CD4-positive, alpha-beta T cell treated with Interleukin-6 for 4 hours (primary cell): ENCODE measurements at places on chromosomes 1 and 21.

- peak; percentile 73 for DNase-seq
Observed at GRCh38 chr1:244801246-244801645, 34.2 kb upstream of the COX20 start.

DNA sequence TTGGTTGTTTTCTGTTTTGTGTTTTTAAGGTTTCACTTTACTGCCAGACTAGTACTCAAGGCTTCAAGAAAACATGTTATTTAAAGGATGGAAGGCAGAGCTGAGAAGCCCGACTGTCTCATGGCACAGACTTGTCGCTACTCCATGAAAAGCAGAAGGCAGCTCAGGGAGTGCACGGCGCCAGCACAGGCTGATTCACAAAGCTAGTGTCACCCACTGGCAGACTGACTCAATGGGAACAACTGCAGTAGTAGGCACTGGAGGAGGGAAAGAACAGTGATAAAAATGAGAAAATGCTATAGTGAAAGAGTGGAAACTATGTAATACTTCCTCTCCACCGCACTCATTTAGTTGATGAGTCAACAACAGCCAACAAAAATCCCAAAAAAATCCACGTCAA is 14.7 kb downstream of the HSF2BP start:
- DNase-seq = no peak

- no peak for DNase-seq
Observed at GRCh38 chr1:236762410-236762809, 32.7 kb upstream of the MTR start.

DNA sequence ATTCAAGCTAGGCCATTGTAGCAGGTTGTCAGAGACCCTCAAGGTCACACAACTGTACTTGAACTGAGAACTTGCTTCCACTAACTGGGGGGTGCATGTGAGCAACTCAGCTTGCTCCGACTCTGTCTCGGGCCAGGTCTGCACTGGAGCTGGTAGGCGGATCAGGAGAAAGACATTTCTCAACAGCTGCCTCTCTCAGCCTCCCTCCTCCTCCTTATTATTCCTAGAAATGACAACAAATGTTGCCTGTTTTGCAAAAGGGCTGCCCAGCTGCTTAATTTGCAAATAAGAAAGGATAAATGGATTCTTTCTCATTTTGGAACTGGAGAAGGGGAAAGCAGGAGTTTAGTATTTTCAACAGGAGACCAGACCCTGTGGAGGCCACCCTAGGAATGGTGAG is 140.5 kb downstream of the RHOU start:
- no peak for DNase-seq

DNA sequence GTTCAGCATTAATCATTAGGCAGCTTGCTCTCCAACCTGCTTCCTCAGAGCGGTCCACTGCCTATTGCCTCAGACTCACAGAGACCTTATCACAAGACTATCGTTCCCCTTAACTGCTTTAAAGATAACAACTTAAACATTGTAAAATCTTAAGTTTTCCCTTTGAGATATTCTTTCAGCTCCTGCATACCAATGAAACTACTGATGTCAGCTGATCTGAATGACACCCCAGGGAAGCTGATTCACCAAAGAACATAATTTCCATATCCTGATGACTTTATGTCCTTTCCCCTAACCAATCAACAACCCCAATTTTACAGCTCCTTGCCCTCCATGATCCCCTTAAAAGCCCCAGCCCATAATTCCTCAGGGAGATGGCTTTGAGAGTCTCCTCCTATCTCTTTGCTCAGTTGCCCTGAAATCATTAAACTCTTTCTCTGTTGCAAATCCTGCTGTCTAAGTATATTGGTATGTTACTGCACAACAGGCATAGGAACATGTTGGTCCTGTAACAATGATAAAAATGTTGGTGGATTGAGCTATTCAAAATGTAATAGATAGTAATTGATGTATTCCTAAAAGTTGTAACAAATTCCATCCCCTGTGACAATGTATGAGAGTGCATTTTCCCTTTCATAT is 621.4 kb upstream of the RGS18 start:
- no peak for DNase-seq

DNA sequence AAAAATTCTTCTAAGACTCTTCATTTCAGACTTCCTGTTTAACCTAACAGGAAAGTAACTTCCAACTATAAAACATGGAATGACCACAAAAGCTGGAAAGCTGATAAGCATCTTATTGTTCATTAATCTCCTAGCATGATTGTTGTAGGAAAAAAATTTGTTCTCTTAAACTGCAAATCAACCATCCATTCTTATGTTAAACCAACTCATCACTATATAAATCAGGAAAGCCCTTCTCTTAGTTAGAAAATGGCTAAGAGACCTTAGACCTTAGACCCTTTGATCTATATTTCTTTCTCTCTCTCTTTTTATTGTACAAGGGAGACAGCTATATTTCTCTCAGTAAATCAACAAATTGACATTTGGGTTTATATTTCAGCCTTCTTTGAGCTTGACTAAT is 101.4 kb downstream of the UBE2U start:
- no peak for DNase-seq

DNA sequence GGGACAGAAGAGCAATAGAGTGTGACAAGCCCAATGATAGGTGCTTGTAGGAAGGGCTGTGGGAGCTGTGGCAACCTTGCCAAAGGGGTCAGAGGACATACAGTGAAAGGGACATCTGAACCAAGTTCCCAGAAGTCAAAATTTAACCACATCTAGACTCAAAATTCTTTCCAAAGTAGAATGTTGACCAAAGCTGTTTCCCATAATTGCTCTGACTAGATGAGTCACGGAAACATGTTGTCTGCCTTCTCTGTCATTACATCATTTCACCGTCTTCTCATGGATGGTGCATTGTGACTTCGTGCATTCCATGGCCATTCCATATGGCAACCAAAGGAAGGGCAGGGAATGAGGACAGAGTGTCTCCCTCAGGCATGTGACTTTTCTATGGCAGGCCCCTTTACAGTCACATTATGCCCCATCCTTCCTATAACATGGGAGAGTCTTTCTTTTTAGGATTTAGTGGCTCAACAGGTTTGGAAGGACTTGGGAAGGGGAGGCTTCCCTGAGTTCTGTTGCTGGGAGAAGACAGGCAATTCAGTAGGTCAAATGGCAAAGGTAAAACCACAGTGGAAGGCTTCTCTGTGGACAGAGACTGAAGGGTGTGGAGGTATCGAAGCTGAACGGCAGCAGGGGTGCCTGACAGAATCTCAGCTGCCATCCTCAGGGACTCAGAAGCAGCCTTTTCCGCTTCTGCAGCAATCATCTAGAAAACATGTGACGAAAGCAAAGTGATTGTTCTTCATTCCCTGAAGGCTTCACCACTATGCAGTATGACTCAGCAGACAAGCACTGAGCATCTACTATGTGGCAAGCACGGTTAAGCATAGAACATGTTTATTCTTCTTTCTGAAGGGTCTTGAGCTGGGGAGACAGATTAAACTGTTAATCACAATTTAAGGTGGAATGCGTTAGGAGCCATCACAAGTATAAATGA is 24.7 kb downstream of the NPHS2 start:
- no peak for DNase-seq

DNA sequence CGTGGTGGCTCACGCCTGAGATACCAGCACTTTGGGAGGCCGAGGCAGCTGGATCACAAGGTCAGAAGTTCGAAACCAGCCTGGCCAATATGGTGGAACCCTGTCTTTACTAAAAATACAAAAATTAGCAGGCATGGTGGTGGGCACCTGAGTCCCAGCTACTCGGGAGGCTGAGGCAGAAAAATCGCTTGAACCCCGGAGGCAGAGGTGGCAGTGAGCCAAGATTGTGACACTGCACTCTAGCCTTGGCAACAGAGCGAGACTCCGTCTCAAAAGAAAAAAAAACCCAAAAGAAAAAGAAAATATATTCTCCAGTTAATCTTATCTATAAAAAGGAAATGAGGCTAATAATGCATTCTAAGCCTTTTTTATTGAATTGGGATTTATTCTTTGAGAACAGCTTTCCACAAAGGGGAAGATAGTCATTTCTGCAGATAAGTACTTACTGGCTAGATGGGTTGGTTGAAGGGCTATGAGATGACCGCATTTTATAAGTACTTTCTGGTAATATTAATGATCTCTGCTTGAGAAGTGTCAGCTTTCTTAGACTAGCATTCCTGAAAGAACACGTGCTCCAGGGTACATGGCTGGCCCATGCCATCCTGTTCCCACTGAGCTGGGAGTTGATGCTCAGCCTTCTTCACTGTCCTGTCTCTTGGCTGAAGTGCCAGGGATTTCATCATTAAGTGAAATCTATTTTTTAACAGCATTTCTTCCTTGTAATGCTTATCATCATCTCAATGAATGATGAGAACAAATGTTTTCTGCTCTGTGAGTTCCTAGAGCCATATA is 57.9 kb downstream of the SASS6 start:
- DNase-seq = no peak

GRCh38 chr1:234781241-234782065 is 171.5 kb upstream of the IRF2BP2 start:
- DNase-seq = no peak

DNA sequence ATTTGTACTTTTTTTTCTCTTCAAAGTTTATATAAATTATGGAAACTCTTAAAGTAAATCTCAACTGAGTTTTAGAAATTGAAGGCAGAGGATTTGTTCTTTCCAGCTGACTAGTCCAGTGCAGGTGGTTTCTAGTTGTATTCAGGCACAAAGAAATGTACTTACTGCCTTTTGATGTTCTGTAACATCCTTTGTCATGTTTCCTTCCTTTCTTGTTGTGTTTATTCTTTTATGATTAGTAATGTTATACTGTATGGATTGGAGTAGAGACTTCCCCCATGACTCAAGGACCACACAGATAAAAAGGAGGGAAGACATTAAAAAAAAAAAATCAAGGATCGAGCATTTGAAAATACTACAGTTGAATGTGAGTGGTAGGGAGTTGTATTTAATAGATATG is 8.0 kb downstream of the HIPK1 start:
- no peak for DNase-seq

GRCh38 chr21:28791595-28792282 is 200.9 kb downstream of the LTN1 start:
- DNase-seq = no peak

- DNase-seq = no peak
Observed at GRCh38 chr1:205192287-205192686, 19.2 kb downstream of the DSTYK start.

GRCh38 chr1:50328552-50328951 is 94.7 kb downstream of the DMRTA2 start:
- DNase-seq = no peak

DNA sequence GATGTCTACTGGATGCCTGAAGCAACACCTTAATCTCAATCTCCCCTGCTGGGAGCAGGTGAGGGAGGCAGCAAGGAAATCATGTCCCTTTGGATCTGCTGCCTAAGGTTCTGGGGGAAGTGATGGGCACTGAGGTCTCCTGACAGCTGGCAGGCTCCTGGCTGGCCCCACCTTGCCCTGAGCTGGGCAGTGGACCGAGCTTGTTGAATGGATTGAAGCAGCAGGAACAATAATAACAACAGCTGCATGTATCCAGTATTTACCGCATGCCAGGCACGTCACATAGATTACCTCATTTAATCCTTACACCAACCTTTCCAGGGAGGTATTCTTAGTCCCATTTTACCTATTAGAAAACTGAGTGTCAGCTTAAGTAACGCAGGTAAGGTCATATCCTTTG is 133.9 kb downstream of the PLXNA2 start:
- DNase-seq = no peak

DNA sequence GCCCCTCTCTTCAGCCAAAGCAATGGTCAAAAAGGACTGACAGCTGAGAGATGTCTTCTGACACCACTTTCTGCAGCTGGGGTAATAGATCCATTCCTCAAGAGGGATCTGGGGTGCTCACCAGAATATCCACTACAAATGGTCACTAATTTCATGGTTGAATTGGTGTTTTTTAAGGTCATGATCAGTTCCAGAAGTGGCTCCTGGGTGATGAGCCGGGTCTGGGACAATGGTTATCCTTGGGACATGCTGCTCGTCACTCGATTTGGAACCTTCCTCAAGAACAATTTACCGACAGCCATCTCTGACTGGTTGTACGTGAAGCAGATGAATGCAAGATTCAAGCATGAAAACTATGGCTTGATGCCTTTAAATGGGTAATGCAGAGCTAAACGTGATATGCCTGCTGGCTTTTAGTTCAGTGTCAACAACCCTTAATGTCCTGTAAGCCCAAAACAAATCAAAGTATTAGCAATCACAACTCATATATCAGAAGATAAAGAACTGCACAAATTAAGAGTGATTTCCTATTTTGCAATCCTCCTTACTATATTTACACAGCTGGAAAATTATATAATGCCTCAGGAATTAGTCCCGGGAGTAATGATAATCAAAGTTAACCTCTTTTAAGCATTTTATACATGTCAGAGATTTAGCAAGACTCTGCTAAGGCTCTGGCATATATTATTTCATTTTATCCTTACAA is 20.1 kb downstream of the FMO3 start:
- no peak for DNase-seq

GRCh38 chr1:108657356-108658080 is 3.4 kb downstream of the HENMT1 start:
- DNase-seq = no peak

DNA sequence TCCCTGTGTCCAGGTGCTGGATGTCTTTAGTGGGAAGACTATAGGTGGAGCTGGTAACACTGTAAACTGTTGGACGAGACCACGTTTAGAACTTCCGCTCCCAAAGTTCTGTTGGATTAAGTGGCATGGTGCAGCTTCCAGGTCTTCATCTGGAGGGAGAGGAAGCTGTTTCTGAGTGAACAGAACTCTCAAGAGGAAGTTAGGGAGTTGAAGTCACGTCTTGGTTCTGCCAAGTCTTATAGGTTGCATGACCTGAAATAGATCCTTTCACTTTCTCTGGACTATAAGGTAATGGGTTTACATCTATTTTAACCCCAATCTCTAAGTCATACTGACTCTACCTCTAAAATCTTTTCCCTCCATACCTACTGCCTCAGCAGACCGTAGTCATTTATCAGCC is 97.4 kb upstream of the TNR start:
- no peak for DNase-seq

DNA sequence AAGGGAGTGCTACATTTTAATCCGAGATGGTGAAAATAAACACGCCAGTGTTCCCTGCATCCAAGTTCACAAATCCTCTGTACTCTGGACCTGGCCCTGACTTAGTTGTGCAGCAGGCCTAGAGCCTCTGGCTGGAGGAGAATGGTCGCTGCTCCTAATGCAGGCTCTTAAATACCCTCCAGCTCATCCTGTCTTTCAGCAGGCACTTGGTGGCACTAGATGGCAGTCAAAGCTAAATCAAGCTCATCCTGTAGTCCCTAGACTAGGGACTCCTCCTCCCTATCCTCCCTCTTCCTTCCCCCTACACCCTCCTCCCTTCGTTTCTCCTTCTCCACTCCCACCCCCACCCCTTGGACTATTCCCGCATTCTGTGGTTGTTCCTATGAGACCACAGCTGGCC is 41.6 kb upstream of the MTR start:
- no peak for DNase-seq

GRCh38 chr1:75074831-75075395 is 59.3 kb upstream of the LHX8 start:
- DNase-seq = no peak

GRCh38 chr1:15965228-15965767 is 10.6 kb downstream of the ZBTB17 start:
- DNase-seq = no peak
